ENCODE measurements at places on chromosomes 11 and 22.

DNA sequence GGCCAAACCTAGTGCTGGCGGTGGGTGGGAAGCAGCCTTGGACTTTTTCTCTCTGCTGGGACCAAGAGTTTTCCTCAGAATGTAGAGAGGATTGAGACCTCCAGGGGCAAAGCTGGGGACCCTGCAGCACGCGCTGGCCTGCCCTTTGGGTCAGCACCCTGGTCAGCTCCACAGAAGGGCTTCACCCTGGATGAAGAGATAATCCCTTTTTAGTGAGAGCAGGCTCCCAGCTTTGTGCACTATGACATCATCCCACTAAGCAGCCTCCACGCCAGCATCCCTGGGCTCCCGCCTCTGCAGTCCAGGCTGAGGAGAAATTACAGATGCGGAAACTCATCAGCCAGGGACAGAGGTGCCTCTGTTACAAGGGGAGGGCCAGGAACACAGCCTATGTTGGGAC, 23.5 kb downstream of the DRICH1 start:
- DNase-seq = no peak

DNA sequence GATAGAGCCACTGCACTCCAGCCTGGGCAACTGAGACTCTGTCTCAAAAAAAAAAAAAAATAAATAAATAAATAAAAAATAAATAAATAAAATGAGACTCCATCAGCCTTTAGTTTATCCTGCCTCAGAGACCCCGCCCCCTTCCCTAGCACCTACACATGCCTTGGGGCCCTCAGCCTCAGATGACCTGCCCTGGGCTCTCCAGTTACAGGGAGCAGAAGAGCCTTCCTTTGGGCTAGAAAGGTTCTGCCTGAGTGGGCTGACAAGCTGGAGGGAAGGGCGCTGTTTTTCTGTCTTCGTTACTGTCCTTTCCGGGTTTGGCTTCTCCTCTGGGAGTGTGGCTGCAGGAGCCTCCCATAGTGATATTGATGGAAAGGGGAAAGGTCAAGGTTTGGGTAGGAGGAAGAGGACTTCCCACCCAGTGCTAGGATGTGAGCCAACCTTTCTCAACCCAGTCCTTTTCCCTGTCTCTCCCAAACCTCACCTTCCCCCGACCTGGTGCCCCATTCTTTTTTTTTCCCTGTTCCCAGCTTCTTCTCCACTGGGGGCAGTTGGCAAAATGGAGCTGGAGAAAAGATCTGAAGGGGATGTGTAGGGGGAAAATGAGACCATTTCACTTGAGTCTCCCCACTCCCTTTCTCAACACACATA, 1.5 kb upstream of the SF3B2 start:
- DNase-seq = no peak

- DNase-seq = no peak
Observed at GRCh38 chr11:94855666-94856065, 87.5 kb downstream of the AMOTL1 start.

- no peak for DNase-seq
Observed at GRCh38 chr22:44682556-44683168, 19.3 kb upstream of the PRR5 start.

DNA sequence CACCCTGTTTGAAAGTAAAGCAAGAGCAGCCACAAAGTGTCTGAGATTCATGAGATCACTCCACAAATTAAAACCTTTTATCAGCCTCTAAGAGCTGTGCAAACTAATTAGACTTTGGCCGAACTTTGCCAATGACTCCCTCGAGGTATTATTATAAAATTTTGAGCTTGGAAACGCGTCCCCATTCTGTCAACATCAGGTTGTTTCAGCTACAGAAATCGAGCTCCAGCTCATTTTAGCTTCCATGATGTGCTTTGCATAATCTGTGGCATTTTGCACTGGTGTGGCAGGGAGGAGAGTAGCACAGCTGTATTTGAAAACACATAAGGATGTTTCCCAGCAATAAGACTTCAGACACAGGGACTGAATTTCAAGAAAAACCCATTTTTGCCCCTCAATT, 872.2 kb downstream of the NTM start:
- DNase-seq = no peak

DNA sequence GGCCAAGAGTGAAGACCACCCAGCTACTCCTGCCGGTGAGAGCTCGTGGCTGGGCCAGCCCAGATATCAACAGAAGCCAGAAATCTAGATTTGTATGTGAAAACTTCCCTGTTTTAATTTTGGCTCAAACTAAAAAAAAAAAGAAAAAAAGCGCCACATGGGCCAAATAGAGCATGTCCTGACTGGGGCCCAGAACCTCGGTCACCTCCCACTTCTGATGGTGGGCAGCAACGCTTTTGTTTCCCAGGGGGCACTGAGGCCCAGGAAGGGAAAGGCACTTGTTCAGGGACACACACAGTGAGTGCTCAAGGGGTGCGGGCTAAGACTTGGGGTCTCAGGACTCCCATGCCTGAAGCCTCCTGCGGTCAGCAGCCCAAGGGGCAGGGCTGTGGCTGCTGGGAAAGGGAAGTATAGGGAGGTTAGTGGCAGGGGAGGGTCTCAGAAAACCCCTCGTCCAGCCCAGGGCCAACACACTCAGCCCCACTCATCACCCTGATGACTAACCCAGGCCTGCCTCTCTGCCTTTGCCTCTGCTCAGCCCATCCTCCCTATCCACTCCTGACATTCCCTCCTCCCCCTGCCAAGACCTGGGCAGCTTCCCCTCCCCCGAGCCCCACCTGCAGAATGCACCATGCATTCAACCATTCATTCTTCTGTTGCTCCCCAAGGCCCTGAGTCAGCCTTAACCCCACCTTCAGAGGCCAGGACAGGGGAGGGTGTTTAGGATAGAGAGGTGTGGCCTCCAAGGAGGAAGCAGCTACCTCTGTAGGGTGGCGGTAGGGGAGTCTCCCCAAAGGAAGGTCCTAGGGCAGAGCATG, 30.0 kb upstream of the TCF20 start:
- DNase-seq = no peak

DNA sequence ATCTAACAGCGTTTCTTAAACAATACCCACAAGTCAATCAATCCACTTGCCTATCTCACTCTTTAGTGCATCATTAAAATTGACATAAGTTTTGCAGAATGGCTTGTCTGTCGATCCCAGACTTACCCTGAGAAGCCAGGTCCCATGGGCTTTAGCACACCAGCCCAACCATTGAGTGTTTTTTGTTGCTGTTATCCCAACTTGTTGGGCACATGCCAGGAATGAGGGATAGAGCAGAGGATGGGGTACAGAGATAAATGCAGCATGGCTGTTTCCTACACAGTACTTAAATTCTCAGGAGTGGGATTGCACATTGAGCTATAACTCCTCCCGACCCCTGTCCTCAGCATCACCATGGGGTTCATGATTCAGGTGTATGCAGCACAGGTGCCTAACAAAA, 64.2 kb upstream of the RASSF10 start:
- no peak for DNase-seq

DNA sequence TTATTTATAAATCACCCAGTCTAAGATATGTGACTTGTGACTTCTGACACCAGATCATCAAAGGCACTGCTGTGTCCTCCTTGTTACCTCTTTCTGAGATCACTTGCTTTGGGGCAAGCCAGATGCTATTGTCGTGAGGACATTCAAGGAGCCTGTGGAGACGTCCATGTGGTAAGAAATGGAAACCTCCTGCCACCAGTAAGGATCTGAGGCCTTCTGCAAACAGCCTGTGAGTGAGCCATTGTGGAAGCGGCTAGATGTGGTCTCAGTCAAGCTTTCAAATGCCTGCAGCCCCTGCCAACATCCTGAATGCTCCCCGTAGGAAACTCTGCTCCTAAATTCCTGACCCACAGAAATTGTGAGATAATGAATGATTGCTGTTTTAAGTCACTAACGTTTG, 11.7 kb upstream of the RDX start:
- DNase-seq = no peak

DNA sequence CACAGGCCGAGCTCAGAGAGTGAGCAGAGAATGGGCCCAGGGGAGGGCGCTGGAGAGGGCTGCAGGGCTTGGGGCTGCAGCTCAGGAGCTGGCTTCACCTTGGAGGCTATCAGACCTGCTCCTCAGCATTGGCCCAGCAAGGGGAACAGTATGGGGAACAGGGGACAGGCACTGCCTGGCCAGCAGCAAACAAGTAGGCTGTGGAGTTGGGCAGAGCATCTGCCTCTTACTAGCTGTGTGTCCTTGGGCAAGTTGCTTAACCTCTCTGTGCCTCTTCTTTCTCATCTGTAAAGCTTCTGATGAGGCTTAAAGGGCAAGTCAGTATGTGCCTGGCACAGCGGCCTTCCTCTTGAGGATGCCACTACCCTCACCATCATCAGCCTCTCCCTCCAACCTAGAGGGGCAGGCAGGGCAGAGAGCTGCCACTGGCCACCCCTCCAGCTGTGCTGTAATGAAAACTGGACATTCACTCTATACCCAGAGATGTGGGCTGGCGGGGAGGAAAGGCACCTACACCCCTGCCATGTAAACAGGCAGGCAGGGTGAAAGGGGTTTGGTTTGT, 7.5 kb upstream of the CDKN1C start:
- no peak for DNase-seq

- no peak for DNase-seq
Observed at GRCh38 chr11:134471087-134471715, 59.2 kb upstream of the B3GAT1 start.

GRCh38 chr11:101482556-101483124, 101.2 kb downstream of the TRPC6 start:
- no peak for DNase-seq

DNA sequence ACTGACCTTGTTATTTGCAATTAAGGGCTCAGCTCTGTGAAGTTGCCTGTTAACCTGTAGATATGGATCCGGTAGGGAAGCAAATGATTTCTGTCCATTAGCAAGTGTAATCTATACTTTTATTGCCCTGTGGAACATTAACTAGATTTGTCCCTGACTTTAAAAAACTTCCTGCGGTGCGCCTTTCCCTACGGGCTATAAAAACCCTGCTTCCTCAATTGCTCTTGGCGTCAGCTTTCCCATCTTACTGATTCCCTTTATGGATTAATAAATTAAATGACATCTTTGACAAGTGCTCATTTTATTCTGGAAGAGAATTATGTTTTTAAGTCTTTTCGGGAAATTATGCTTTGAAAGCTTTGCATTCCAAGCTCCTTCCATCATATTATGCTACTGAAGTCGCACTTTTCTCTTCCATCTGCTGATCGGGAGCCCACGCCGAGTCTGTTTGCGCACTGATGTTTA, 18.3 kb upstream of the CLMP start:
- DNase-seq = no peak

DNA sequence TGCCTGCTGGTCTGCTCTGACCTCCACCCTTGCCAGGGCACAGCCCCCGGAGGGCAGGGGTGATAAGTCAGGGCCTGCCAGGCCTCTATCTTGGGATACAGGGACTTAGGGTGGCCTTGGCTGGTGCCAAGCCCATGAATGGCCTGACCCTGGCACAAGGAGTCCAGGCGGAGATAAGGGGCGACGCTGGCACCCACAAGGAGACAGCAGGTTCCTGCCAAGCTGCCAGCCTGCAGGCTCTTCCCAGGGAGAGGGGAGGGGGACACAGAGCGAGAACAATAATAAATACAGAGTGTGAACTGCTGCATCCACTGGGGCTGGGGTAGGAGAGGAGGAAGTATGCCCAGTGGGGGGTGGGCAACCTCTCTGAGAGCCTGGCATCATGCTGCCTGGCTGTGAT, 978 bp downstream of the CSDC2 start:
- DNase-seq = no peak

- no peak for DNase-seq
Observed at GRCh38 chr11:57483562-57483918, 23.2 kb downstream of the RTN4RL2 start.

DNA sequence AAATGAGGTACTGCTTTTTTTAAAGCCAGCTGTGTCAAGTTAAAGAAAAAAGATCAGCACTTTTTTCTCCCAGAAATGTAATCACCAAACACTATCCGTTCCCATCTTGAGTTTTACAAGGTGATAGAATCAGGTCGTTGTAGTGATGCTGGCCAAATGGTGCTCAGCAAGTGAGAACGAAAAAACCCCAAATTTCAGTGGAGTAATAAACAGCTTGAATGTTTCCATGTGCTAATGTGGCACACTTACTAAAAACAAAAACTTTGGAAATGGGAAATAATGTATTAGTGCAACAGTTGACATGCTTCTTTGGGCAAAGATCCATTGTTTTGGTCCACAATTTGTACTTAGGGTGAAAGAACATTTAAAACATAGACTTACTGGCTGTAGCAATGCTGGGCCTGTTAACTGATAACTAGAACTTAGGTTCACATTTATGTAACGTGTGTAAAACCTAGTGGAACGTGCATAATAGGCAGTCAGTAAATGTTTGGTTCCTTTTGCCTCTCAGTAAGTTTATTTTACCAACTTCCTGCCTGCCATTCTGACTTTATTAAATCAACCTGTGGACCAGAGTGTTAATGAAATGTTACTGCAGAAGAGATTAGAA, 15.4 kb upstream of the GDPD4 start:
- DNase-seq = no peak

- no peak for DNase-seq
Observed at GRCh38 chr11:119583585-119583984, 145.4 kb downstream of the NECTIN1 start.

- no peak for DNase-seq
Observed at GRCh38 chr22:48098243-48098920, 1335.9 kb downstream of the TBC1D22A start.

DNA sequence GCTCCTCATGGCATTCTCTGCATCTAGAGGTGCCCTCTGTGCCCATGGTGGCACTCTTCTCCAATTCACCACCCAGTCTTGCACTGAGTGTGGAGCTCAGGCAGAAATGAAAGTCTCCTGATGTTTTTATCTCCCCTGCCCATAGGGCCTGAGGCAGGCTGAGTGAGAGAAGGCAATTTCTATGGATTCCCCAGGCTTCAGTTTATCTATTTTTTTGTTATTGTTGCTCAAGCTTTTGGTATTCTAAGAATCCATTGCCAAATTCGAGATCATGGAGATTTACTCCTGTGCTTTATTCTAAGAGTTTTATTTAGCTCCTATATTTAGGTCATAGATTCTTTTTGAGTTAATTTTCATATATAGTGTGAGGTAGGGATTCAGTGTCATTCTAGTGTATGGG, 40.7 kb downstream of the TSPAN18 start:
- DNase-seq = no peak

DNA sequence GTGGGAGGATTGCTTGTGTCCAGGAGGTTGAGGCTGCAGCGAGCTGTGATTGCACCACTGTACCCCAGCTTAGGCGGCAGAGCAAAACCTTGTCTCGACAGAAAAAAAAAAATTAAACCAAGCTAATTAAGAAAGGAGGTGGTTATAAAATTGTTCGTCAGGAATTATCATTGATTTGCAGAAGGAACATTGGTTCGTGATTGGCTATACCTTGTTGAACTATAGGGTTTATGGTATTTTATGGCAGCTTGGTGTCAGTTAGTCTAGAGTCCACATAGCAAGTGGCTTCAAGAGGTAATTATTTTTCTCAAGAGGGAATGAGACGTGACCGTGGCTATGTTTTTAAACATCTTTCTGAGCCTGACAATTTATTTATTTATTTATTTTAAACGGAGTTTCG, 11.5 kb upstream of the TMEM216 start:
- no peak for DNase-seq

- no peak for DNase-seq
Observed at GRCh38 chr11:61090521-61090920, 11.8 kb upstream of the CD5 start.

All from stimulated activated CD4-positive, alpha-beta T cell treated with anti-CD3 and anti-CD28 coated beads, TNF-alpha, amount 100 ng/mL, for 24 hours (primary cell).